ENCODE measurements at places on chromosomes 2 and 18. TPM values are rescaled to one million over a fixed set of nuclear protein-coding genes. Genes with fewer than 3 reads are reported as not detected.

DNA sequence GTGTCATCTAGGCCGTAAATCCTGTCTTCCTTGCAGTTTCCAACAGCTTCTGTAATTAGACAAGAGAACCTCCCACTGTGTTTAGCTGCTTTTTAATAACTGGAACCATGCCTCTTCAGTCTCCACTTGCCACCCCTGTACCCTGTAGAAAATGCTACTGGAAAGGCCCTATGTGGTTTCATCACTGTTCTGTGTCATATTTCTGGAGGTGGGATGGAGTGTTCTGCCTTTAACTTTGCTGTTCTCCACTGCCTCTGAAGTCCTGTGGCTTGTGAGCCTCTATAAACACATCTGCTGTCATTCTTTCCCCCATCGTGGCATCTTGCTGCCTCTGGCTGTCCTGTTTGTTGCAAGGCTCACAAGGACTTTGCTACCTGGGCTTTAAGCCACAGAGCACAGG lies 17.9 kb downstream of the MGAT5 start:
- no peak overlapping the region for H3K27ac ChIP-seq
- peaks cover 4% of the 10 kb centered on the region for H3K4me1 ChIP-seq
- no peaks in the 10 kb centered on the region for H3K27me3 ChIP-seq
- no peaks in the 10 kb centered on the region for H3K36me3 ChIP-seq
- no peak for DNase-seq

DNA sequence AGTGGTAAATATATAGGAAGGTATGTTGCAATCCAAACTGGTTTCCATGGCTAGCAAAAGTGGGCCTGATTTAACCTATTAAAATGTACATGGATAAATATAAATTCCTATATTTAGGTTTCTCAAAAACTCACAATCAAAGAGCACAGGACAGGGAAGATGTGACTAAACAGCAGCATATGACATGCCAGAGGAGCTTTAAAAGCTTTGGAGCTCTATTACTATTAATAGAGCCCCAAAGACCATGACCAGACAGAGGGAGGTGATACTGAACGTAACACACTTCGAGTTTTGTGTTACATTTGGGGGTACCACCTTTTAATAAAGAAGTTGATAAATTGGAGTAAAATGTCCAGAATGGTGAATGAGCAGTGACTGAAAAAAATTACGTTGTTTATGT lies 179.5 kb upstream of the SLC14A2 start:
- H3K36me3 ChIP-seq, result no peaks in the 10 kb centered on the region
- no peak overlapping the region for H3K27ac ChIP-seq

DNA sequence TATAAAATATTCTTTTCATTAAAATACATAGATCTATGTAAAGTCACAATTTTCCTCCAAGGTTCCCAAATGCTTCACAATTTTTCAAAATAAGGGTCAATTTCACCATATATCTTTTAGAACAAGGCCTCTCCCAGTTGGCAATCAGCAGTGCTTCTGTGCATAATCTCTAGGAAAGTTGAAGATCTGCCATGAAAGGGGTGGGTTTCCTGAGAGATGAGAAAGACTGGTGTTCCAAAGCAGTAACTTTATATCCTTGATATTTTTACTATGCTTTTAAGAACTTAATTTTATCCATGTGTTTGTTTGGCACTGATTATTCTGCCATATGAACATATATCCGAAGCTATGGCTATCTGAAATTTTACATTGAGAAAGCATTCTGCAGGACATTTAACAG lies 199.4 kb upstream of the CYP26B1 start:
- no peaks in the 10 kb centered on the region for H3K27me3 ChIP-seq
- no peak overlapping the region for H3K4me3 ChIP-seq
- no peaks in the 10 kb centered on the region for H3K36me3 ChIP-seq
- H3K4me1 ChIP-seq, result peaks cover 5% of the 10 kb centered on the region

DNA sequence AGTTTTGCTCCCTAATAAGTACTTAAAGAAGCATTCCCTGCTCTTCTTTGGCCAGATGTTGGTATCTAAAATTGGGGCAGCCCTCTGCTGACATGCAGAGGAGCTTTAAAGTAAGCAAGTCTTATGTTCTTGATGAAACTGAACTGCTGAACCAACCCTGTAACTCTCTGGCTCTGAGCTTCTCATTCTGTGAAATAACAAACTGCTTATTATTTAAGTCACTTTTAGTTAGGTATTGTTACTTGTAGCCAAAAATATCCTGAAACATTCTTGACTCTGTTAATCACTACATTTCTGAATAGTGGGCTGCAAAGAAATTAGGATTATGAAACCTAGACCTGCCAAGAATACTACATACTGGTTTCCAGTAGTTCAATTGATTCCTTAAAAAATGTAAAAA lies 15.5 kb downstream of the PPP3R1 start:
- no peaks in the 10 kb centered on the region for H3K36me3 ChIP-seq
- peaks cover 84% of the 10 kb centered on the region for H3K4me1 ChIP-seq
- H3K4me3 ChIP-seq, result no peak overlapping the region
- H3K27me3 ChIP-seq, result no peaks in the 10 kb centered on the region

DNA sequence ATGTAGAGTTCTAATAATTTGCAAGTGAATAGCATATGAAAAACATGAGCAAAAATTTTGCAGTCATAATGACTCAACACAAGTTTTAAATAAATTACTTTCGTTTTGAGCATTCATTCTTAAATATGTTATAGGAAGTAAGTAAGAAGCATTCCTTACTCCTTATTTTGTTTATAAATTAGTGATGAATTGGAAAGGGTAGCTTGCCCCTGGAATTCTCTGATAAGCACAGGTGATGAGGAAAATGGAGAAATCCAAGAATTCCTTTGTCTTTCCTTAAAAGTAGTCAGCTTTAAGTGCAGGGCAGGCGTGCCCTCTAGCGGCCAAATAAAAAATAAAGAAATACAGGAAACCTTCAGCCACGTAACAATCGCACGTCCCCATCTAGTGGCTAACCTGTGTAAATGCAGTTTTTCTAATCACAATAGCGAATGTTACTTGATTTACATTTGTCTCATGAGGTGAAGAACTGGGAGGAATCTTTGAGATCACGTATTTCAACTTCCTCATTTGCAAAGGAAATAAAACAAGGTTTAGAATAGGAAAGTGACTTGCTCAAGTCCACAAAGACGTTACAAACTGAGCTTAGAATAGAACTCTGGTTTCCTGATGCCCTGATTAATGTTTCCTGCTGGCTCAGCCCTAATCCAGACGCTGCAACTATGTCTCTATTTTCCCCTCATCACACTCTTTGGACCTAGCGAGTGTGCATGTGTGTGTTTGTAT lies 47.2 kb upstream of the ZNG1B start:
- H3K4me3 ChIP-seq, result peak overlapping the region; percentile 22
- H3K4me1 ChIP-seq, result no peaks in the 10 kb centered on the region
- DNase-seq, result no peak
- no peak overlapping the region for H3K27ac ChIP-seq
- H3K36me3 ChIP-seq, result no peaks in the 10 kb centered on the region
- no peaks in the 10 kb centered on the region for H3K27me3 ChIP-seq

The EEF1B2 gene
- 948 TPM for polyA plus RNA-seq

The HOXD13 gene
- 2.3 TPM for polyA plus RNA-seq

Data from sigmoid colon (tissue), 7 donors.